ENCODE measurements at places on chromosomes 2 and 18.
A peak's percentile ranks its signal among the peaks of the same experiment; 100 is the strongest.

DNA sequence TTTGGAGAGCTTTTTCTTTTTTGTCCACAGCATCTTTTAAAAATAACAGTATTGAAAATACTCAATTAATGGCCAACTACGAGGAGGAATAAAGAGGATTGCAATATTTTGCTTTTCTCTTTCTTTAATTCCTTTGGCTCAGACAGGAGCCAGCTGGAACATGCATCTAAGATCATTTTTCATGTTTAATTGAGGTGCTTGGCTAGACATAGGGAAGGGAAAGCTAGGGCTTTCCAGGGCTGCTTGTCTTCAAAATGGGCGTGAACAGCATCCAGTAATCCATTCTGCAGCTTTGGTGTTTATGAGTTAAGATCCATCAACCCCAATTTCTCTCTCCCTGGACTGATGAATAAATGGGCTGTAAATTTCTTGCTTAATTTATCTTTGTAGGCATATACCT, 323.0 kb downstream of the PTPRM start:
- DNase-seq: no peak

DNA sequence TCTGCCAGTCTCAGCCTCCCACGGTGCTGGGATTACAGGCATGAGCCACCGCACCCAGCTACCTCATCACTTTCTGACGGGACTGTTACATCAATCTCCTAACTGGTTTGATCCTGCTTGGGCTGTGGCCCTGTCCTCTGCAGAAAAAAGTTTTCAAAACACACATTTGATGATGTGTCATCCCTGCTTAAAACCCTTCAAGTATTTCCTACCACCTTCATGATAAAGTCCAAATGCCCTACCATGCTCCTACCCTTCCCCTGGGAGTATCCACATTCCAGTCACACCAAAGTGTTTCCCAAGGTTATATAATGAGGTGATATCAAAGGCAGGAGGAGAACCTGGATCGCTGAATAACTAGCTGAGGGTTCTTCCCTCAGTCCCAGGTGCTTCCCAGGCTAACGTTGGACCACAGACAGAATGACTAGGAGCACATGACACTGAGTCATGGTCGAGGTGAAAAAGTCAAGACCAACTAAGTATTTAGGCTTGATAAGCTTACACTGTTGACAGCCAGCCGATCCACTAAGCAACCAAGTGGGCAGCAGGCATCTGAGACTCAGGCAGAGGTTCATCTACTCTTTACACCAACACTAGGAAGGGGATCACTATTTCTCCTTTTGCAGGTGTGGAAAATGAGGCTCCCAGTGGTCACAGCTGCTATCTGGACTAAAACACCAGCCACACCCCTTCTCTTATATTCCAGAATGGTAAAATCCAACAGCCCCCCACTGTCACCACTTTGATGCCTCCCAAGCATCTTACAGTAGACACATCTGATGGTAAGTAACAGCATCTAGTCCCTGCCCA, 31.8 kb downstream of the CYRIA start:
- DNase-seq: no peak

- no peak for DNase-seq
Measured at GRCh38 chr2:102291319-102292075, 19.9 kb upstream of the IL1RL1 start.

GRCh38 chr2:170091436-170091835, 86.5 kb upstream of the MYO3B start:
- DNase-seq: no peak

DNA sequence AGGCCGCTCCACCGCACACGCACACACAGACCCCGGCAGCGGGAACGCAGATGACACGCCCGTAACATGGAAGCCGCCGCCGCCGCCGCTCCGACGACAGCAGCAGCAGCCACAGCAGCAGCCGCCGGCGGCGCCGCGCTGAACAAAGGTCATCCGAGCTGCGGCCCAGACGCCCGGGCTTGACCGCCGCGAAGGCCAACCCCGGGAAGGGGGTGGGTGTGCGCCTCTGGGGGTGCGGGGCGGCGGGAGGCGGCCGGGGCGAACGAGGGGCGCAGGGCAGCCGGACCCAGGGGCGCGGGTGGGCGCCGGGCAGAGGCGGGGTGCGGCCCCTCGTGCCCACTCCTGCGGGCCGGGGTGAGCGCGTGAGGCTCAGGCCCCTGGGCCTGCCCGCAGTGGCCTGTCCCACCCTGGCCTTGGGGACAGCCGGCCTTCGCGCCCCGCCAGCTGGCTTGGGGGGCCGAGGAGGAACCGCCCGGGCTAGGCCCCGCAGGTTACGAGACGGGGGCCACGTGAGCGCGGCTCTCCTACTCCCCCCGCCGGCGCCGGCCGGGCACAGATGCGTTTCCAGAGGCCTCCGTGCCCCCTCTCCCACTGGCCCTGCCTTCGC, 1.0 kb upstream of the ZNF532 start:
- peak; percentile 47 for DNase-seq

DNA sequence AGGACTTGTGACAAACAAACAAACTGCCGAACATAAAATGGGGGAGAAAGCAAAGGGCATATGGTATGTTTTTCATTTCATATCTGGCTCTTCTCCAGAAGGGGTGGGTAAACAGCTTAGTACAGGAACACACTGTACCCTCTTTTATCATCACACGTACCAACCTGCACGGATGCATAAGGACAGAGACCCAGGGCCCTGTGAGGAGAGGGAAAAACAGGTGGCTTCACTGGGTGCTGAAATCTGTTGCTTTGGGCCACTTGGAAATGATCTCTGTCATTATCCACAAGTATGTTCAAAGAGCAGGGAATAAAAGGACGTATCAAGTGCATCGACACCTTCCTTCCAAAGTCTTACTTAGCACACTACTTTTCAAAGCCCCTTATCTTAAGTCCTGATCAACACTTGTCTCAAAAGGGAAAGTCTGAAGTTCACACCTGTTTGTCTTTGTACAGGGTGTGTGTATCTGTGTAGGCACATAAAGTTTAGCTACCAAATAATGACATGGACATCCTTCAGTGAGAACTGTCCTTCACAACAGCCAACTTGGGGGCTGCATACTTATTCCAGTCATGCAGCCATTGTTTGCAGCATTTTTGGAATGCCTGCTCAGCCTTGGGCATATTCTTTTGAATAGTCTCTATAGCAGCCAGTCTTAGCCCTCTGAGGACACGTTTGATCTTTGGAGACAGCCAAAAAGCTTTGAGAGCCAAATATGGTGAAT, 60.6 kb downstream of the IRS1 start:
- no peak for DNase-seq

DNA sequence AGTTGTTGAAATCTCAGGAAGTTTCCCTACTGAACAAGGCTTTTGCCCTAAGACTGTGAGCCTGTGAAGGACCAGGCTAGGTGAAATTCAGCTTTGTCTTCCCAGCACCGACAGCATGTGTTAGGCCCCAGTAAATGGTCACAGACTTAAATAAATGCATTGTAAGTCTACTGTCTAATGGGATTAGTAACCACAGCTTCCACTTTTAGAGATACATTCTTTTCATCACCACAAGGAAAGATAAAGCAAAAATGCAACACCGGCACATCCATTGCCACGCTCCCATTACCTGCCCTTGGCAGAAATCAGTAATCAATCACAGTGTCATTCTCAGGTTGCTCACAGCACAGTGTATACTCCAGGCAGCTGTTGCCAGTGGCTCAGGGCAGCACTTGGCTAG, 59.3 kb downstream of the CRACDL start:
- no peak for DNase-seq

- no peak for DNase-seq
Measured at GRCh38 chr2:227515742-227516141, 43.8 kb downstream of the AGFG1 start.

DNA sequence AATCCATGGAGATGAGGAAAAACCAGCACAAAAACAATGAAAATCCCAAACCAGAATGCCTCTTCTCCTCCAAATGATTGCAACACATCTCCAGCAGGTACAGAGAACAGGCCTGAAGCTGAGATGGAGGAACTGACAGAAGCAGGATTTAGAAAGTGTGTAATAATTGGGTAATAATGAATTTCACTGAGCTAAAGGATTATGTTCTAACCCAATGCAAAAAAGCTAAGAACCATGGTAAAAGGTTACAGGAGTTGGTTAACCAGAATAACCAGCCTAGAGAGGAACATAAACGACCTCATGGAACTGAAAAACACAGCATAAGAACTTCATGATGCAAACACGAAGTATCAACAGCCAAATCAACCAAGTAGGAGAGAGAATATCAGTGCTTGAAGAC, 13.7 kb upstream of the SERPINB11 start:
- no peak for DNase-seq

GRCh38 chr2:53865962-53866361, 6.2 kb upstream of the GPR75 start:
- DNase-seq: no peak

DNA sequence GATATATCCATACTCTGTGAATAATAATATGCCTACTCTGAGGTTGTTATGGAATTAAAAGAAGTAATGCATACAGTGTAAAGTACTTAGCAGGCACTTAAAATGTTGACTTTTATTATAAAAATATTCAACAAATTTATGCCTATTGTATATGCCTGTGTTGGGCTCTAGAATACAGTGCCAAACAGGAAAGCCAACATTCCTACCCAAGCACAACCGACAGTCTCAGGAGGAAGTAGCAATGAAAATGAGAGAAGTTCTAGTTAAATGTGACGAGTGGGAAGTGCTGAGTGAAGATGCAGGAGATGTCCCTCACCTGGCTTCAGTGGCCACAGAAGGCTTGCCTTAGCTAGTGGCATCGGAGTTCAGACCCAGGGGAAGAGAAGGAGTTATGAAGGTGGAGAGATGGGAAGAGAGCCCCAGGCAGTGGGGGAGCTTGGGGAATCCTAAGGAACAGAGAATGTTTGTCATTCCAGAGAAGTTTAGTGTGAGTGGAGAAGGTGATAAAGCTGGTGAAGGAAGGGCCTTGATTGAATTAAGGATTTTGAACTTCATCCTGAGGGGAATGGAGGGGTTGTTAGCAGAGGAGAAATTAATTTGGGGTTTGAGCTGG, 105.4 kb upstream of the CNGA3 start:
- DNase-seq: no peak

- no peak for DNase-seq
Measured at GRCh38 chr18:63848159-63848558, 39.3 kb upstream of the SERPINB2 start.

- DNase-seq: no peak
Measured at GRCh38 chr2:45406621-45407020, 204.4 kb downstream of the SRBD1 start.

- no peak for DNase-seq
Measured at GRCh38 chr2:226631671-226632070, 167.9 kb downstream of the IRS1 start.
